ENCODE measurements at places on chromosomes 11 and 22. TPM values are rescaled to one million over a fixed set of nuclear protein-coding genes. Genes with fewer than 3 reads are reported as not detected.

RANGAP1 gene
- 37.5 TPM for polyA plus RNA-seq

OR5A1 gene
- not detected for polyA plus RNA-seq

PLET1 gene
- not detected for polyA plus RNA-seq

SCGB1D2 gene
- polyA plus RNA-seq, result not detected

LYVE1 gene
- 134 TPM for polyA plus RNA-seq

HOATZ gene
- polyA plus RNA-seq, result 11.4 TPM

MRGPRE gene
- polyA plus RNA-seq, result not detected

DNA sequence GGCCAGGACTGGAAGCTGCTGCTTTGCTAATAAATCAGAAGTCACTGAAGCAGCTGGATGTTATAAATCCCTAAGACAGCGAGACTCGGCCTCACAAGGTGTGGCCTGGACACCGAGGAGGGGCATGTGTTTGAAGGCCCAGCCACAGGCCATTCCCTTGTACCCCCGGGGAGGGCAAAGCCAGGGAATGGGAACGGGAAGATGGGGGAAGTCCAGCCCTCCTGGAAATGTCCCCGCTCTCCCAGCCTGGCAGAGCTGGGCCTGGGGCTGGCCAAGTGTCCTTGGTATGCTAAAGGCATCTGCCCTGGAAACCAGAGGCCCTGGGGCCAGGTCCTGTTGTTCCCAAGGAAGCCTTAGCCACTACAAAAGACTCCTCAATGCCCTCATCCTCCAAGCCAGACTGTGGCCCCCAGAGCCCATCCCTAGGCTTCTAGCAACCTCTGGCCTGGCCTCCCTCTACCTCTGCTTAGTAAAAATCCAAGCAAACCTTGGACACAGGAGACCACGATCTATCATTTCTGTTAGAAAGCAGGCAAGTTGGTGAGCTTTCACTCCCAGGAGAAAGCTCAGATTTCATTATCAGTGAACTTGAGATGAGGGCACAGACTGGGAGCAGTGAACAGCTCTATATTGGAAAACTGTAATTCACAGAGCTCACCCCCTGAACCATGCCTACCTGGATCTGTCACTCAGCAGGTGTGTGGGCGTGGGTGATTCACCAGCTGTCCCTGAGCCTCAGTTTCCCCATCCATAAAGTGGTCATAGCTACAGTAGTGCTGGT lies 11.0 kb downstream of the CHST1 start:
- no peak for DNase-seq

GRCh38 chr22:29299136-29299900 lies 7.1 kb upstream of the GAS2L1 start:
- no peak for DNase-seq

- no peak for DNase-seq
Observed at GRCh38 chr11:13003736-13004493, 5.2 kb upstream of the RASSF10 start.

DNA sequence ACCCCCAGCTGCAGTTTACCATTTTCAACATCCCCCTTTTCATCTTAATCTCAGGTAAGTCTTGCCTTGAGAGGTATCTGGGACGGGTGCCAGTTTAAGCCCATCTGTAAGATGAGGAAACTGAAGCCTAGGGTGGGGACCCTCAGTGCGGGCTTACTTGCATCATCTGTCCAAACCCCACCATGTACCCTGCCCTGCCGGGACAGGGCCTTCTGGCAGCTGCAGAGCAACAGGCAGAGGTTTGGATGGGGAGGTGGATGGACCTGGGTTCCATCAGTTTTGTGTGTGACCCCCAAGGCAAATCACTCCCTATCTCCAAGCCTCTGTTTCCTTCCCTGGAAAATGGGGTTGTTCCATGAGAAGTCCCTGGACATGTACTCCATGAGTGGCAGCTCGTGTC lies 67.5 kb downstream of the MN1 start:
- DNase-seq, result no peak

- DNase-seq, result no peak
Observed at GRCh38 chr11:14972581-14973495, 687 bp upstream of the CALCA start.

DNA sequence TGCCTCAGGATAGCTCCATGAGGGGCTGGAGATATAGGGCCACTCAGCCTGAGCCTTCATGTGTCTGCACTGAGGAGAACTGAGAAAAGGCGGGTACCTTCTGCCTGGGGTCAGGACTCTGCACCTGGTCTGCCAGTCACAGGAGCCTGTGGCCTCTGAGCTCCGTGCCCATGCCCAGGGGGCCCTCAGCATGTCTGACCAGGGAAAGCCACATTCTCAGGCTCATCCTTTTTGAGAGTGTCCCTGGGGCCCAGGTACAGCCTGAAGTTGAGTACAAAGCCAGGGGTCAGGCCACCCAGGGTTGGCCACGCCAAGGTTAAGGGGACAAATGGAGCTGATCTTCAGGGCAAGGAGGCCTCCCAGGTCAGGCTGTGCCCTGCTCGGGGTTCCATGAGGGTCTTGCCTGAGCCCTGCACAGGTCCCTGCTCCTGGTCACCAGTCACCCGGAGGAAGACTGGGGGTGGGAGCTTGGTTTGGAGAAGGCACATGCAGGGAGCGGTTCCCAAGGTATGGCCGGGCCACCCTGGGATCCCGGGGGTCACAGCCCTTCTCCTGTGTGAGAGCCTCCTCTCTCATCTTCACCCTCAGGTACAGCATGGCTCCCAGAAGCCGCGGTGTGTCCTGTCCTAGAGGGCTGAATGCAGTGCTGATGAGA lies 6.0 kb downstream of the DENND6B start:
- DNase-seq, result no peak

- no peak for DNase-seq
Observed at GRCh38 chr22:25147642-25147928, 52.1 kb upstream of the CRYBB3 start.

GRCh38 chr11:25317216-25317615 lies 820.4 kb downstream of the LUZP2 start:
- no peak for DNase-seq

GRCh38 chr22:49548356-49549202 lies 279.1 kb downstream of the BRD1 start:
- peak; percentile 11 for DNase-seq

DNA sequence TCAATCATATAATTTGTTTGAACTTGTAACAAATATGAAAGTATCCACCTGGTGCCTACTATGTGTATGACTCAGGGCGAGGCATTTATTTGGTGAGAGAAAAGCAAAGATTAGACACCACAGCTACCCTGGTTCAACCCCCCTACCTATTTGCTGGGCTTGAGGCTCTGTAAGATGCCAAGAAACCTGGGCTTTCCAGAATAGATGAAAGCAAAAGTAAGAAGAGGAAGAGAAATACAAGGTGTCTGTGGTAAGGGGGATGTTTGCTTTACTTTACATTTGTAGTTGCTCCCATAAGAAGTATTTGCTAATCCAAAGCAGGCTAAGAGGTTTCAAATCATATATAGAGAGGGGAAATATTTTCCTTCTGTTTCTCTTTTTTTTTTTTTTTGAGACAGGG lies 61.7 kb downstream of the DDI1 start:
- DNase-seq, result no peak

- DNase-seq, result no peak
Observed at GRCh38 chr22:40443732-40444131, 73.3 kb downstream of the SGSM3 start.

- DNase-seq, result peak; percentile 35
Observed at GRCh38 chr11:61978703-61979661, 11.5 kb upstream of the FTH1 start.

- DNase-seq, result no peak
Observed at GRCh38 chr22:33785283-33785968, 134.8 kb downstream of the LARGE1 start.

DNA sequence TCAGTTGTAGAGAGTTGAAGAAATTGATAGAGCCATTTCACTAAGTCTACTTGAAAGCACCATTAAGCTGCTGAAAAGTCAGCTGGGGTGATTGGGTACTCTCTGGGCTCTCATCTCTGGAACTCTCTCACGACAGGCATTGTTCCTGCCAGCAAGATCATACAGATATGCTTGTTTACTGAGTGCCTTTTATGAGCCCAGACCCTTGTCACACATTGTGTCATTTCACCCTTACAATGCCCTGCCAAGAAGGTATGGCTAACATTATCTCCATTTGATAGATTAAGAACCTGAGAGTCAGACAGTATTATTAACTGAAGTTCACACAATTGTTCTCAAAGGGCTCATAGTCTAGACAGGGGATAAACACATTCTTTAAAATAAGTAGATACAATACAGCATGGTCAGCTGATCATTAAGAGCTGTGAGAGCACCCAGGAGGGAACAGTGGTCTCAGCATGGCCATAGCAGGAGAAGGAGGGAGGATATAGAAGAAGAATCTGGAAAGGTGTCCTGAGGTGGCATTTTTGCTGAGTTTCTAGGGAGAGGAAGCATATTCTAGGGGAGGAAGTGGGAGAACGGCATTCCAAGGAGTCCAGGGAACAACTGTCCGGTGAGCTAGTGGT lies 580.5 kb downstream of the INSC start:
- no peak for DNase-seq

GRCh38 chr11:70290361-70291065 lies 20.0 kb downstream of the PPFIA1 start:
- DNase-seq, result no peak

DNA sequence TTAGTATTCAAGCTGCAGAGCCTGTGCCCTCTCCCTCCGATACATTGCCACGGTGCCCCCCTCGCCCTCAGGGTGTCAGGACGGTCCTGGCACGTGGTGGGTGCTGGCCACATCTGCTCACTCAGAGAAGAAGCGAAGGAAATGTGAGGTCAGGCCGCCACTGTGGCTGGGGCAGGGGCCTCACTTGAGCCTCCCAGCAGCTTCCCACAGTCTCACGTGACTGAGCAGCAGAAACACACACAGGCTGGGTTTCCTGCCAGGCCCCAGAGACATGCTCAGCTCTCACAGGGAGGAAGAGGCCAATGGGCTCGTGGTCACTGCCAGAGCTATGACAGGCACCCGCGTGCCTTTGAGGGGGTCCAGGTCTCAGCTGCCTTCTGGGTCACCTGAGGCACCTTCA lies 37.9 kb upstream of the PRR5 start:
- no peak for DNase-seq

- DNase-seq, result no peak
Observed at GRCh38 chr11:18191376-18191775, 18.7 kb downstream of the MRGPRX4 start.

- no peak for DNase-seq
Observed at GRCh38 chr11:93505703-93506102, 37.5 kb downstream of the SMCO4 start.

DNA sequence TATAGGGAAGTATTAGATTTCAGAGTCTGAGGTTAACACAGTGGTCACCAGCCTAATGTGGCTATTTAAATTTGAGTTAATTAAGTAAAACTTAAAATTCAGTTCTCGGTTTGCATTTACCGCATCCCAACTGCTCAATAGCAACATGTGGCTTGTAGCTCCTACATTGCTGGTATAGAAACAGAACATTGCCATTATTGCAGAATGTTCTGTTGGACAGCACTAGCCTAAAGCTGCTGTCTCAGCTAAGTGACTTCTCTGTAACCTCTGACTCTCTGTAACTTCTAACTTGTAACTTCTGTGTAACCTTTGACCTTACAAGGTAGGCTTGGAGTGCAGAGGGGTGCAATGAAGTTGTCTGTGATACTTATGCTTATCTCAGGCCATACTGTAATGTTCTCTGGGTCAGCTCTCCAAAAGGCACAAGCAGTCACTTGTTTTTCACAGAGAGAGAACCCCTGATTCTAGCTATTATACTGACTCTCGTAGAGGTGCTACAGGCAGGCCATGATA lies 78.7 kb downstream of the ZNRF3 start:
- no peak for DNase-seq

- DNase-seq, result no peak
Observed at GRCh38 chr11:36192425-36193289, 96.6 kb downstream of the COMMD9 start.

DNA sequence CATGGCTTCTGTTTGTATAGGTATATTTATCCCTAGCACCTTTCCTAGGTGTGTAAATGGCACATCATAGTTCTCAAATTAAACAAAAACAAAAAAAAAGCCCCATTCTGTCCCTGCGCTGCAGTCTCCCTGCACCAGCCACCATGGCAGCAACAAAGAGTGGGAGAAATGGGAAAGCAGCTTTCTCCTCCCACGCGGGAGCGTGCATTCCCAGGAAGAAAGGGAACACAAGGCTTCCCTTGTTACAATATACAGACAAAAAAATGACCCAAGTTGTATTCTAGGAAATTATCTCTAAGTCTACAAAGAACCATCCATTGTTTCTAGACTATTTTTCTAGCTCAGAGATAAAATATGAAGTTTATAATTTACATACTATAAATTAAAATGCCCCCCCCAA lies 16.1 kb upstream of the TMPRSS5 start:
- DNase-seq, result no peak

DNA sequence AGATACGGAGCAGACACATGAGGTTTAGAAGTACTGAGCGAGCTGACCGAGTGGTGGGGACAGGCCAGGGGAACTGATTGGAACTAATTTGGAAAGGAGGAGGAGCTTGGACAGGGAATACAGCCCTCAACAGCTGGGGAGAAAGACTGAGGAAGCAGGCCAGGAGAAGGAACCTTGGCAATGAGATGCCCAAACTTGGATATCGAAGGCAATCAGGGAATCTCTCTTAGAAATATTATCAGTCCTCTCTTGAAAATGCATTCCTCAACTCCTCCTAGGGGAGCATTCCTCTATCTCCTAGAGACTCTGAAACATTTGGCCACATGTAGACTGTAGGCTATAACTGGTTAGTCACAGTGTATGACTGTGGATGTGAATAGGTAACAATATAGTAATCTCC lies 284.6 kb downstream of the GUCY1A2 start:
- DNase-seq, result no peak

DNA sequence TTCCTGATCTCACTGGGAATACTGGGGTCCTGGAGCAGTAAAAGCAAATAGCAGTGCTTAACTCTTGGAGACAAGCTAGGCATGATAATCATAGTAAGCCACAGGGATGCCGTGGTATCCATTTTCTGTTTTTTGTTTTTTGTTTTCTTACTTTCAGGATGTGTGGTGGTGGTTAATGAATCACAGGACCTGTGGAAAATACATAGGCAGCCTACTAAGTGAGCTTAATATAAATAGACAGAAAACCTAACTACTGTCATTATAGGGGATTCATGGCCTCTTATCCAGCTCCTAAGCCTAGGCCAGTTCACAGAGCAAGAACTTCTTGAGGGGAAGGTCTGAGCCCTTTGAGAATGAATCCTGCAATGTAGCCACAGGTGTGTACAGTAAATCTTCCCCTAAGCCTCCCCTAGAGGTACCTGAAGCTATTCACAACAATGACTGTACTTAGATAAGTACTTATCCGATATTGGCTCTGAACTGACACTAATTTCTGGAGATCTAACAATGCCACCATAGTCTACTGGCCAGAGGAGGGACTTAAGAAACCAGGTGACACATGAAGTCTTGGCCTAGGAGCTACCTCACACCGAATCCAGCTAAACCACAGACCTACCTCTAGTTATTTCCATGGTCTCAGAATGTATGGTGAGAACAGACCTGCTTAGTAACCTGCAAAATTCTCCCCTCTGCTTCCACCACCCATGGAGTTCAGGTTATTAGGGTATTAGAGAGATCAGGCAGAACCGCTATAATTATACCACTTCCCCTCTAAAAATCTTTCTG lies 83.6 kb downstream of the ENTHD1 start:
- DNase-seq, result no peak

- DNase-seq, result no peak
Observed at GRCh38 chr11:57417056-57417455, 9.9 kb downstream of the SLC43A3 start.

GRCh38 chr11:65204646-65205601 lies 23.2 kb downstream of the CAPN1 start:
- DNase-seq, result no peak

GRCh38 chr22:42368379-42369249 lies 63.6 kb downstream of the NFAM1 start:
- peak; percentile 22 for DNase-seq

Data from right lung (tissue), 10 donors.